CD4-positive, alpha-beta T cell (primary cell): ENCODE measurements at places on chromosomes 5 and 9.

DNA sequence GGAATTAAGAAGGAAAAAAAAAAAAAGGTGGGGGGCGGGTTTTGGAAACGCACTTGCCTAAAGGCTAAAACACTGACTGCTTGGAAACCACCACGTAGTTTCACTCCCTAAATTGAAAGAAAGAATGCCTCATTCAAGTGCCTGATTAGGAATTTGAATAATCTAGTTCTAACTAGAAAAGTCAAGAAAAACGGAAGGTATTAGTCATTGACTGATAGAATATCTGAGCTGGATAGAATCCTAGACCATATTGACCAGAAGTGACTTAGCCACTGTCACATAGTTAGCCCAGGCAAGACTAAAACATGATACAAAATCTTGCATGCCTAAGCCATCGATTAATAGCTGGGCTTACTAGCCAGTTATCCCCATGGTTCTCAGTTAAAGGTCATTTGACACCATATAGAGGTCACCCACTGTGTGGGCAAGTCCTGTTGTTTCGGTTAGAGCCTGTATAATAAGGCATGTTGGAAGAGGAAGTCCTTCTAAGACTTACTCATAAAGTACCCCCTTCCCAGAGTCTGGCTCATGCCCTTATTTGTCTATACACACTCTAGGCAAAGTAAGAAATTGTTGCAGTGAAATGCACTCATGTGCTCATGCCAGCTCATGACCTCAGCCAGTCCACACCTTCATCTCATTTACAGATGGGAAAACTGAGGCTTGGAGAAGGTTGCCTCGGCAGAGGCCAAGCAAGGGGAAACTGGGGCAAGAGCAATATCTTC, 40.2 kb downstream of the SH3RF2 start:
- no peak for DNase-seq

DNA sequence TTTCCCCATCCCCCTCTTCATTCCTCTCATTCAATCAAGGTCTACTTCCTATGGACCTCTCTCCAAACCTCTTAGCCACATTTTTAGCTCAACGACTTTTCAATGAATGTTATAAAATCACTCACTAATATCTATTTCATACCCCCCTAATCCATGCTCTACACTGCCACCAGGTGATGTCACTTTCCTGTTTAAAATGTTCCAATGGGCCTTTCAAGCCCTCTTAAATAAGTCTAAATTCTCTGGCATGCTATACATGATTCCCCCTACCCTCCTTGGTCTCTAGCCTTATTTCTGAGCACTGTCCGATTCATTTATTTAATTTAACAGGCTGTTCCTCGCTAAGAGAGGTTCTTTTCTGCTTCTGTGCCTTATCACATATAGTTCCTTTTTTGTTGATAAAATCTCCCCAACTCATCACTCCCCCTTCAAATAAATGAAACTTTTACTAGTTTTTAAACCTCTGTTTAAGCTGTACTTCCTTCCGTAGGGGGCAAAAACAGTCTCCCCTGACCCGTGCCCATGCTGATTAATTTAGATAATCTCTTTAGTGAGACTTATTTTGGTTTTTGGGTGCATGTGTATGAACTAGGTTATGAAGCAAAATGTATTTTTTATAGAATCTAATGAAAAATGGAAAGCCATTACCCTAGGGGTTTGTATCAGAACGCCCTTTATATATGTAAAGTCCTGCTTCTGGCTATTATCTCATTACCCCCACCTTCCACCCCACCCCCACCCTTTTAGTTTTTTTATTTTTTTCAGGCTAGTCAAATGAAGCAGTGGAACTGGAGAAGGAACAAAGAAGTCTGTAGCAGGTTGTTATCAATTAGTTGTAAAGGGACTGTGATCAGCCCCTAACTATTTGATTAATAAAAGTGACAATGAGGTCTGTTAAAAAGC, 9.0 kb downstream of the ABHD17B start:
- no peak for DNase-seq

DNA sequence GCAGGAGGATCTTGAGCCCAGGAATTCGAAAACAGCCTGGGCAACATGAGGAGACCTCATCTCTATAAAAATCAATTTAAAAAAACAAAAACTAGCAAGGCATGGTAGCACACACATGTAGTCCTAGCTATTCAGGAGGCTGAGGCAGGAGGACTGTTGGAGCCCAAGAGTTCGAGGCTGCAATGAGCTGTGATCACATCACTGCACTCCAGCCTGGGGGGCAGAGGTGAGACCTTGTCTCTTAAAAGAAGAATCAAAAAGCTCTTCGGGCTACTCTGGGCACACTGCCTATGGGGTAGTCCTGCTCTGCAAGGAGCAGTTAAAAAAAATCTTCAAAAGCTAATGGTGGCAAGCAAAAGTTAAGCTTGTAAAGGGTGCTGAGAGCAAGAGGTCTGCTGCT, 23.5 kb downstream of the SKP1 start:
- no peak for DNase-seq

GRCh38 chr5:35877655-35878054, 21.0 kb downstream of the IL7R start:
- no peak for DNase-seq

DNA sequence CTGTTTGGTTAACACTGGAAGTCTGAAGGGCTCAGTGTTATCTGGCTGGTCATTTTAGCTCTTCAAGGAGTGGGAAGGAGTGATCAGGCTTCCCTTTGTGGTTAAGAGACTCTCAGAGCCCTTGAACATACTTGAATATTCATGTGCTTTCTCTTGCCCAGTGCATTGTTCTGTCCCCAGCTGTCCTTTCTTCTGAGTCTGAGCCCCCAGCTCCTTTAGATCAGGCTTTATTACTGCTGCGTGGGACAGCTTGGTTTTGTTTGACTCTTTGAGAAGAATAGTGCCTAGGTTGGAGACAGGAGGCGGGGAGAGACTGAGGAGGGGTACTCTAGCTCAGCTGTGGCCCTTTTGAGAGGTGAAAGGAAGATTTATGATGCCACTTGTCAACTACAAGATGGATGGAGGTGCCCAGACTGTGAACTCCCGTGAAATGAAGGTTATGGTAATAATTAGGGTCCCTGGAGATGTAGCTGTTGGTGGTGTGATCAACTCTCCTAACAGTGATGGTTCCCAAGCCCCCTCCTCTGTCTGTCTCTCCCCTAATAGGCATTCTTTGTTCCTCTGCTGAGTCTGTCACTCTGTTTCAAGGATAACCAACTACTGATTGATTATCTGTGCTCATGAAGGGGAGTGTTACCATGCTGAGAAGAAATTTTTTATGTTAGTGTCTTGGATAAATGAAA, 83.1 kb upstream of the GLRA1 start:
- no peak for DNase-seq

DNA sequence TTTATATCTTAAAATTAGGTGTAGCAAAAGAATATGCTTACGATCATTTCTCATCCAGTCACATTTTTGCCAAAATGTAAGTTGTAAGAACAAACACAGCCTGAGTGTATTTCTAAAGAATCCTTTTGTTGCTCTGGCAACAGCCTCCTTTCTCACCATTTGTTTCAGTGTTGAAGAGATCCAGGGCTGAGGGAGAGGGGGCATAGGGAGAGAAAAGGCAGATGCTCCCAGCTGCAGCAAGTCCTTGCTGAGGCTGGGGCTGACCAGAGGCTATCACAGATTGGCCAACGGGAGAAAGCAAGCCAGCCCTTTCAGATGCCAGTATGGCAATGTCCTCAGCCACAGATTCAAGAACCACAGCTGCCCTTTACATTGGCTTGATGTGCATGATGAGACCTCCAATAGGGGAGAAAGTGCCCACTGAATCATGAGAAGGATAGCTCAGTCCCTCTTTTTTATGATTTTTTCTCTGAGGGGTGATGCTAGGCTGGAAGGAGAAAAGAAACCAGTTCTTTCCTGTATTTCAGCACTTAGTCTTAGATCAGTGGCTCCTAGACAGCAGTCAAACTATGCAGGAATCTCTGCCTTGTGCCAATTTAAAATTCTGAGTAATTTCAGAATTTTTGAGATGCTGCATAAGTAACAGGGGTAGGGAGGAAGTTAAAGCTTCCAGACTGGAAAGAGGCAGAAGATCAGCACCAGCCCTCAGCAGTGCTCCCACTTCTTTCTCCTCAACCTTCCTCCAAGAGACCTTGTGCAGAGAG, 142.1 kb downstream of the LHFPL2 start:
- DNase-seq, result no peak

DNA sequence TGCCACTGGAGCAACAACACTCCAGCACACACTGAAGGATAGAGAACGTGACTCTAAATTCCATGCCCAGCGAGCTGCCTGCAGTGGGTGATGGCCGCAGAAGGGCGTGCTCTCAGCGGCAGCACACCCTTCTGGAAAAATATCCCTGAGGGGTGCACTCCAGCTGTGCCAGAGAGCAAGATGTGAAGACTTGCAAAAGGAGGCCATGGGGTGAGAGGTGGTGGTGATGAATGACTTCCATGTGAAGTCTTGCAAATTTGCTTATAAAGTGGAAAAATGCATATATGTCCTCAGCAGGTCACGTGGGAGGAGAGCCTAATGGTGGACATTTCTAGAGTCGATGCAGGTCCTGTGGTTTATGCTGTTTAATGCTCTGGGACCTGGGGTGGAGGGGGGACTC, 39.8 kb upstream of the COL5A1 start:
- DNase-seq, result no peak

DNA sequence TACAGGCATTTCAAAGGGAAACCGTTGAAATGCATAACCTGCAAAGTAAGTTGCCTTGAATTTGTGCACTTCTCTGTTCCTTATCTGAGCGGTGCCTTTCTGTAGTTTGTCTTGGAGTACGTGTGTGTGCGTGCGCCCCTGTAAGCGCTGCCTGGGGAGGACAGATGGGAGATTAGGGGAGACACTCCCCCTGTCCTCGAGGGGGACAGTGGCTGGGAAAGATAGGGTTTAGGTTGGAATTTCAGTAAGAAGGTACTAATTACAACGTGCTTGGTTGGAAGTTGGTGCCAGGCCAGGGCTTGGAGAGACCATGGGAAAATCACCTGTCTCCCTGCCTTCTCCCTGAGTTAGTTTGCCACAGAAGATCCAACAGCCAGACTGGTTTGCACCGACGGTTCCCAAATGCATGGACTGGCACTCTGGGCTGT, 73.2 kb downstream of the PIK3R1 start:
- DNase-seq, result no peak

GRCh38 chr5:125659316-125660023, 763.7 kb upstream of the GRAMD2B start:
- DNase-seq, result no peak
